ENCODE measurements at places on chromosomes 6 and 20. TPM values are rescaled to one million over a fixed set of nuclear protein-coding genes. Genes with fewer than 3 reads are reported as not detected.

The SYNJ2 gene
- 29.8 TPM for total RNA-seq

The HTR1E gene
- total RNA-seq, result not detected

- H3K27ac ChIP-seq, result peak overlapping the region; percentile 87
- peaks cover 2% of the 10 kb centered on the region for H3K36me3 ChIP-seq
- H3K4me3 ChIP-seq, result peak overlapping the region; percentile 82
- no peaks in the 10 kb centered on the region for H3K27me3 ChIP-seq
Measured at GRCh38 chr6:118844915-118845314, 49.0 kb upstream of the ASF1A start.

DNA sequence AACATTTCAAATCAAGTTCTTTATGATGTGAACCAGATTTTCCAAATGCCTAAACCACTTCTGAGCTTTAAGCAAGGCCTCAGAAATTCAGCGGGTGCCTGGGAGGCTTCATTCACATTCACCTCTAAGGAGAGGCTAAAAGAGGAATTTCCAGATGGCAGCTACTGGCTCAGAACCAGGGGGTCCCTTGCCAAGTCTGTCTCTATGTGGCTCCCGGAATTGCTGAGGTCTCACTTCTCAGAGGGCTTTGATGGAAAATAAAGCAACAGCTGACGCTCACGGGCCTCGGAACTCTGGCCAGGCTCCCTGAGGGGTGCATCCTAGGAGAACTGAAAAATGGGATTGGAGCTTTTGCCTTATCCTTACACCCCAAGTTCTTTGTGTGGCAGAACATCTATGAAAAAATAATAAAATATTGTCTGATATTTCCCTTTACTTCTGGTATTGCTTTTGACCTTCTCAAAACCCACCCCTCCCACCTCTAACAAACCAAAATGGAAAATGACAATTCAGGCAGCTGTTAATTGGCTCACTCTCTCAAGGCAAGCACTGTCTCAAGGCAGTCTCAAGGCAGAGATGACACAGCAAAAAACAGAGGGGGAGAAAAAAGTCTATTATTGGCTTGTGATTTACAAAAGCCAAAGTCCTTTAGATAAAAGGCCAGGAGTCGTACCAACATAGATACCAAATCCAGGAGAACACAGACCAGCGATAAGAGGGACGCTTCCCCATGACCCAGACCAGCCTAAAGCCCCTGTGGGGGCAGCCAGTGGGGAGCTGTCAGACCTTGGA is 21.8 kb upstream of the LRRN4 start:
- H3K36me3 ChIP-seq, result no peaks in the 10 kb centered on the region
- no peaks in the 10 kb centered on the region for H3K27me3 ChIP-seq
- H3K4me3 ChIP-seq, result no peak overlapping the region
- no peak for DNase-seq

The ZC2HC1B gene
- not detected for total RNA-seq

The FKBP5 gene
- 106 TPM for total RNA-seq

- no peaks in the 10 kb centered on the region for H3K27me3 ChIP-seq
- DNase-seq, result no peak
- no peak overlapping the region for H3K27ac ChIP-seq
- H3K36me3 ChIP-seq, result no peaks in the 10 kb centered on the region
- H3K4me1 ChIP-seq, result no peaks in the 10 kb centered on the region
Measured at GRCh38 chr6:139961190-139961589, 586.7 kb upstream of the CITED2 start.

GRCh38 chr6:100099189-100100074 is 105.4 kb upstream of the MCHR2 start:
- no peak overlapping the region for H3K27ac ChIP-seq
- H3K36me3 ChIP-seq, result no peaks in the 10 kb centered on the region
- no peaks in the 10 kb centered on the region for H3K4me1 ChIP-seq
- no peak overlapping the region for H3K4me3 ChIP-seq

The NRSN1 gene
- not detected for total RNA-seq

DNA sequence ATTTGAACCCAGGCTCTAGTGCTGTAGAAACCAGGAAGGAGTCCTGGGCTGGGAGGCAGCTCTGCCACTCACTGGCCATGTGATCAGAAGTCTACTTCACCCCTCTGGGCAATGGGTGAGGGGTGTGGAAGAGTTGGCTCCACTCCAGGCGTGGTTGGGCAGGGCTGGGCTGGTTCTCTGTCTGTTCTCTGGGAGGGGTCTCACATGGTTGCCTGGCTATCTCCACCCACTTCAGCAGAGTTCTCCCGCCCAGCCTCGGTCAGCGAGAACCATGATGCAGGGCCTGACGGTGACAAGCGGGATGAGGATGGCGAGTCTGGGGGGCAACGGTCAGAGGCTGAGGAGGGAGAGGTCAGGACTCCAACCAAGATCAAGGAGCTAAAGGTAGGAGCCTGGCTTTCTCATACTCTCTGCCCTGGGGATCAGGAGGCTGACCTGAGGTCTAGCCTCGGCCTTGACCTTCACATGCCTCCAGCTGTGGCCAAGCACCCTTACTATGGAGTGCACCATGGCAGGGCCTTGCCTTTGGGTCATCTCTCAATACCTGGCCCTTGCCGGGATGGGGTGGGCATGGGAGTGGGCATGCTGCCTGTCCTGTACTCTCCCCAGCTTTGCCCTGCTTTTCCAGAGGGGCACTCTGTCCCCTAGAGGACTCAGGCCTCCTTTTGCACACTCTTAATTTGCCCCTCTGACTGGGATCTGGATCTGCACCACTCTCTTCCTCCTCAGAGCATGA is 39.6 kb downstream of the EPB41L1 start:
- H3K36me3 ChIP-seq, result no peaks in the 10 kb centered on the region
- no peak overlapping the region for H3K27ac ChIP-seq
- no peaks in the 10 kb centered on the region for H3K4me1 ChIP-seq
- H3K27me3 ChIP-seq, result peaks cover 13% of the 10 kb centered on the region
- no peak overlapping the region for H3K4me3 ChIP-seq

DNA sequence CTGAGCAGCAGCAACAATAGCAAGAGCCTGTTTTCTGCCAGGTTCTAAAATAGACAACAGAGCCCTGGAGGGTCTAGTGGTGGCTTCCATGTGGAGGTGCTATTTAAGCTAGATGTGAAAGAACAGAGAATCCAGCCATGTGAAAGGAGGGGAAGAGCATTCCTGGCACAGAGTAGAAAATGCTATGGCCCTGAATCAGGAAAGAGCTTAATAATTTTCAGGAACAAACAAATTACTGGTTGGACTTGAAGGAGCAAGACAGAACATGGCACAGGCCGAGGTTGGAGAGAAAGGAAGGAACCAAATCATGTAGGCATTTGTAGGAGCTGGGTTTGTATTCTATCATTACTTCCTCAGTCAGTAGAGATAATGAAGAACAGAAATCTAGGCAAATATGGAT is 98.3 kb downstream of the AIG1 start:
- no peaks in the 10 kb centered on the region for H3K36me3 ChIP-seq
- H3K27ac ChIP-seq, result no peak overlapping the region
- no peak for DNase-seq
- no peaks in the 10 kb centered on the region for H3K27me3 ChIP-seq

DNA sequence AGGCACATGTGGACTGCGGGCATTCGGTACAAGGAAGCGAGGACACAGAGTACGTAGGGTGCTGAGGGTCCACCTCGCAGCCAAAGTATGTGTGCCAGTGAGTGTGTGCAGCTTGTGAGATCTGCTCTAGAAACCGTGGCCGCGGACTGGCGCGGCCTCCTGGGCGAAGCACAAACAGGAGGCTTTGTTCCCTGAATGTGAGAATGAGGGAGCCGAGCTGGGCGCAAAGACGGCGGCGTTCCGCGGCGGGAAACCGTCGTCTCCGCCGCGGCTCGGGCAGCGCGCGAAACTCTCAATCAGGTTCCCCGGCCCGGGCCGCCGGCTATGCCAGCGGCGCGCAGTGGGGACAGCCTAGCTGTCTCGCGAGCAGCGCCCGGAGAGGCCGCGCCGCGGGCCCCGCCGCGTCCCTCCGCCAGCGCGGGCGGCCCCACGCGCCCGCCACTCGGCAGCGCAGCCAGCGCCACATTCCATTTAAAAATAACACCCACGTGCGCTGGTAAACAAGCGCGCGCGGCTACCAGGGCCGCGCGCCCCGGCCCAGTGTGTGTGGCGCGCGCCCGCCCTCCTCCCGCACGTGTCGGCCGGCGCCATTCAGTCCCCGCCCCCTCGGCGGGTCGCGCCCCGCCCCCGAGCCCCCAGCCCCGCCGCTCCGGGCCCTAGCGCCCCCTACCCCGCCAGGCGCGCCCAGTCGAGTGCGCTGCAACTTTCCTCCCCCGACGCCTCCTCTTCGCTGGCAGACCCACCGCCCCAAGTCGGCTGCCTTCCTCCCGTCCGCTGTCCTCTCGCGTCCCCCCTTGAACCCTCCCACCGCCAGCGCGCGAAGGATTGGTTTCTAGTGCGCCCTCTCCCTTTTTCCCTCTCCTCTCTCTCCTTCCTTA is 3.0 kb upstream of the FOXO3 start:
- peak; percentile 63 for DNase-seq
- H3K27me3 ChIP-seq, result peaks cover 20% of the 10 kb centered on the region
- H3K4me3 ChIP-seq, result peak overlapping the region; percentile 94

The HLA-DQA2 gene
- not detected for total RNA-seq

GRCh38 chr20:57996936-57997890 is 231.2 kb downstream of the ANKRD60 start:
- H3K4me3 ChIP-seq, result no peak overlapping the region
- H3K27me3 ChIP-seq, result peaks cover 20% of the 10 kb centered on the region
- no peaks in the 10 kb centered on the region for H3K36me3 ChIP-seq
- no peak overlapping the region for H3K27ac ChIP-seq
- no peak for DNase-seq
- H3K4me1 ChIP-seq, result peaks cover 21% of the 10 kb centered on the region

The TMEM63B gene
- total RNA-seq, result 16.3 TPM

The SMOC2 gene
- total RNA-seq, result not detected

- no peak for DNase-seq
- no peak overlapping the region for H3K4me3 ChIP-seq
- H3K4me1 ChIP-seq, result no peaks in the 10 kb centered on the region
- no peaks in the 10 kb centered on the region for H3K36me3 ChIP-seq
Measured at GRCh38 chr6:113317891-113318574, 539.1 kb upstream of the MARCKS start.

GRCh38 chr6:101578306-101578705 is 184.8 kb downstream of the GRIK2 start:
- H3K4me3 ChIP-seq, result no peak overlapping the region
- no peaks in the 10 kb centered on the region for H3K36me3 ChIP-seq
- no peak overlapping the region for H3K27ac ChIP-seq
- H3K27me3 ChIP-seq, result no peaks in the 10 kb centered on the region
- DNase-seq, result no peak
- no peaks in the 10 kb centered on the region for H3K4me1 ChIP-seq

The EYA2 gene
- total RNA-seq, result 0.12 TPM

The XRN2 gene
- total RNA-seq, result 77.9 TPM

The OARD1 gene
- total RNA-seq, result 73.1 TPM

DNA sequence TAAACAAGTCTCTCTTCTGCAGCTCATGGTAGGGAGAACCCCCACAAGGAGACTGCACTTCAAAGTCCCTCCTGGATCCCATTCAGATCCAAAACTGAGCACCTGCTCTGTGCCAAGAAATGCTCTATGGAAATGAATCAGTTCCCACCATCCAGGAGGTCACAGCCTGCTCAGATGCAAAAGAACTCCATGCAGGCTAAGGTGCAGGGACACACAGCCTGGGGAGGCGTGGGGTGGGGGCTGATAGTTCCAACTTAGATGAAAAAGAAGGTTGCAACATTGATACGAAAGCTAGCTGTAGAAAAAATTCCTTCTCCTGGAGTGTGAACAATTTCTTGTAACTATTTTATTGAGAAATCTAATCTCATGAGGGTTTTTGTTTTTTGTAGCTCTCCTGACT is 111.0 kb upstream of the TMEM170B start:
- no peaks in the 10 kb centered on the region for H3K36me3 ChIP-seq
- no peak overlapping the region for H3K4me3 ChIP-seq
- peaks cover 74% of the 10 kb centered on the region for H3K4me1 ChIP-seq
- H3K27me3 ChIP-seq, result peaks cover 19% of the 10 kb centered on the region
- no peak for DNase-seq

DNA sequence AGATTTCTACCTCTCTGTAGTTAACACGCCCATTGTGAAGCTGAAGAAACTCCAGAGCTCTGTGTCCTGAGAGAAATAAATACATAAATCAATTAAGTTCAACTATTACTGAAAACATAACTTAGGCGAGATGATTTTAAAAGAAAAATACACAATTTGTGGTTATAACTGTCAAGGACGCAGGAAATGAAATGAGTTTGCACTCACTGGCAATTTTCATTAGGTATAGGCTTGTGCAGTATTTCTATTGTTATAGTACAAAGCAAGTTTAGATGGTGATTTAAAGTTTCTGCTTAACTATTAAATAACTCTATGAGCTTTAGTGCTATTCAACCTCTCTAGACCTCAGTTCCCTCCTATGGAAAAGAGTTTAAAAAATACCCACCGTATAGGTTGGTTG is 3.3 kb downstream of the GPLD1 start:
- DNase-seq, result no peak
- no peaks in the 10 kb centered on the region for H3K27me3 ChIP-seq
- H3K36me3 ChIP-seq, result no peaks in the 10 kb centered on the region
- no peak overlapping the region for H3K4me3 ChIP-seq
- H3K4me1 ChIP-seq, result no peaks in the 10 kb centered on the region
- no peak overlapping the region for H3K27ac ChIP-seq
